CD4-positive, alpha-beta T cell (primary cell): ENCODE measurements at places on chromosomes 5 and 9.
A peak's percentile ranks its signal among the peaks of the same experiment; 100 is the strongest.

DNA sequence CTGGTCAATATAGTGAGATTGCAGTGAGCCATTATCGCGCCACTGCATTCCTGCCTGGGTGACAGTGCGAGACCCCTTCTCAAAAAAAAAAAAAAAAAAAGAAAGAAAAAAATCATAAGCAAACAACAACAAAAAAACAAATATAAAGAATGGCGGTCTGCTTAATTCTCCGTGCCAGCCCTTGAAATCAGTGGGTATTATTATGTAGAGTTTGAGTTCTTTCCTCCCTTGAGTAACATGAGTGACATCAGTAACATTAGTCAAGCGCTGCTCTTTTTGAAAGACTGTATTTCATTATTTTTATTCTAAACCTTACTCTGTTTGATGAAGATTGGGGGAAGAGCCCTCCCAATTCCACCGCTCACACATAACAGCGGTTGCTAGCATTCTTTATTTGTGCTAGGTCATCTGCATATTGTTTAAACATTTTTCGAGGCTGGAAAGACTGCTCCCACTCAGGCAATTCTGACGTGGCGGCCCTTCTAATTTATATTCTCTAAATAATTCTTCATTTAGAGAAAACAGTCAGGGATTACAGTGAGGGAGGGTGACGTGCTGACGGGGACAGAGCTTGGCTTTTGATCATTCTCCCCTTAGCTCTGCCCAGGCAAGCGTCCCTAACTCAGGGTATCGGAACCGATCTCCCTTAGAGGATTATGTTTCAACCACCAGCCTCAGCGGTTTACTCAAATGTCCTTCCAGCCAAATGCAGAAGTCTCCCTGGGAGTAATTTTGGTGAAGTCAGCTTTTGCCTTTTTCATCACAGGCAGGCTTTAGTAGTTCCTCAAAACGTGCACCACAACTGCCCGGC lies 860 bp upstream of the MARCHF6 start:
- no peak for DNase-seq

DNA sequence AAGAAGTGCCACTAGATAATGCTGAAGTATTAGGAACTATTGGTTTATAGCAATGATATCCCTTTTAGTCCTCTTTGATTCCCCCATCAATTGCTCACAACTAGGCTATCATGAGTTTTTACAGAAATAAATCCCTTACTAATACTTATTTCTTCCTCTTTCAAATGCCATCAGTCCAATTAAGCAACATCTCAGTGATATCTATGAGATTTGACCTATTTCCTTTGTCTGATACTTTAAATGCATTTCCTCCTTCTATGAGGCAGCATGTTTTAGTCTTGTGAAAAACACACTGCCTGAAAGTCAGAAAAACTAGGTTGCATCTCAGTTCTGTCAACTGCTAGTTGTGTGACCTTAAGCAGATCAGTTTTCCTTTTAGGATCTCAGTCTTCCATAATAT lies 101.6 kb downstream of the FBXW11 start:
- DNase-seq: no peak

DNA sequence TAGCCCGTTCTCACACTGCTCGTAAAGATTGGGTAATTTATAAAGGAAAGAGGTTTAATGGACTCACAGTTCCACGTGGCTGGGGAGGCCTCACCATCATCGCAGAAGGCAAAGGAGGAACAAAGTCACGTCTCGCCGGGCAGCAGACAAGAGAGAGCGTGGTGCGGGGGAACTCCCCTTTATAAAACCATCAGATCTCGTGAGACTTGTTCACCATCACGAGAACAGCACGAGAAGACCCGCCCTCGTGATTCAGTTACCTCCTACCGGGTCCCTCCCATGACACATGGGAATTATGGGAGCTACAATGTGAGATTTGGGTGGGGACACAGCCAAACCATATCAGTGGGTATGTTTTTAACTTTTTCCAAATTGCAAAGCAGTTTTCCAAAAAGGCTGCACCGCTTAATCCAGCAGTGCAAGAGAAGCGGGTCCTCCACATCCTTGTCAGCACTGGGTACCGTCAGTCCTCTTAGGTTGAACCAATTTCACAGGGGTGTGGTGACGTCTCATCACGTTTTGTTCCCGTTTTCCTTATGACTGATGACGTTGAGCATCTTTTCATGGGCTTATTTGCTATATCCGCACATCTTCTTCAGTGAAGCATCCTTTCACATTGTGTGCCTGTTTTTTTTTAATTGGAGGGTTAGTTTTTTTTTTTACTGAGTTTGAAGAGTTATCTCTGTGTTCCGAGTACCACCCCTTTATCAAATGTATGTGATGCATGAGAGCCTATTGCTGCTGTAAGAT lies 8.0 kb upstream of the FCN2 start:
- DNase-seq: no peak

DNA sequence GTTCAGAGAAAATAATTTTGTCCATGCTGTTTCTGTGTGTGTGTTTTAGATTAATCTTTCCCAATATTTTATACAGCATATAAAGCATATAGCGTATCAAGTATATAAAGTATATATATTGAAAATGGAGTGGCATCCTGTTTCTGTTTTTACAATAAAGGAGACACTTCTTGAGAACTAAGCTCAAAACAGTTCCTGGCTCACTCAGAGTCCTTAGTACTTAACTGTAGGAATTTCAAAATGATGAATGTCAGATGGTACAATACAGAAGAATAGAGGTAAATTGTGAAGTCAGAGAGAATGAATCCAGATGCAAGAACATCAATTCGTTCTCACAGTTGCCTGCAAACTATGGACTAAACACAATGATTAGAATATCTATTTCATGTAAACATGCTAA lies 68.7 kb upstream of the TAS2R1 start:
- DNase-seq: no peak

GRCh38 chr9:113650207-113651131 lies 186.9 kb downstream of the RGS3 start:
- no peak for DNase-seq

DNA sequence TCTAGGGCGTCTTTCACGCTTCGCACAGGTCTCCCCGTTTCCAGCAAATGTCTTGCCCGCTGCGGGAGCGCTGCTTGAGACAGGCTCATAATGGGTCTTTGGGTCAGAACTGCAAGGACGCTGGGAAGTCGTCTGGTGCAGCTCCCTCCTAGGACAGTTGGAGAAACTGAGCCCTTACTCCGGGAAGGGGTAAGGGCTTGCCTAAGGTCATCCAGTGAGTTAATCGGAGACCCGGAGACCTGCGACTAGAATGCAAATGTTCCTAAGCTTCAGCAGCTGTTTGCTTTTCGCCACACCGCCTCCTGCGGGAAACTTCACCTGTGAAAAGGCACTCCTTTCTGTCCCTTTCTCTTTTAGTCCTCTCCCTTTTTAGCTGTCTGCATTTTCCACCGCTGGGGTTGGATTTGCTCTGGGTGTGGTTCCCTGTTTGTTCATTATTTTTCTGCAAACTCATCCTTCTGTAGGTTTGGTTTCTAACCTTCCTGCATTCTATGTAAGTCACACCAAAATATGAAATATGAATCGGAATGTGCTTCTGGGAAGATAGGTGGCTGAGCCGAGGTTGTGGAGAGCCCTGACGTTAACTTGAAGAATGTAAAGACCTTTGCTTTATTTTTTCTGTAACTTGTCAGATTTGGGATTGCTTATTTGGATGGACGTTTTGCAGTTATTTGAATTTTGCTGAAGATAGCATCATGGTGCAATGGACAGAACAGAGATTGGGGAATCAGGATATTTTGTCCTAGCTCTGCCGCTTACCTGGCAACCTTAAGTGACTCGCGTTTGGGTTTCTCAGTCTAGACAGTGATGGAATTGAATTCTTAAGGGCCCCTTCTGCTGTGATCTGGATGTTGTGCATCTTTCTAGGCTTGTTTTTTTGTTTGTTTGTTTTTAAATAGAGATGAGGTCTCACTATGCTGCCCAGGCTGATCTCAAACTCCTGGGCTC lies 909 bp downstream of the SLC36A1 start:
- peak; percentile 13 for DNase-seq

DNA sequence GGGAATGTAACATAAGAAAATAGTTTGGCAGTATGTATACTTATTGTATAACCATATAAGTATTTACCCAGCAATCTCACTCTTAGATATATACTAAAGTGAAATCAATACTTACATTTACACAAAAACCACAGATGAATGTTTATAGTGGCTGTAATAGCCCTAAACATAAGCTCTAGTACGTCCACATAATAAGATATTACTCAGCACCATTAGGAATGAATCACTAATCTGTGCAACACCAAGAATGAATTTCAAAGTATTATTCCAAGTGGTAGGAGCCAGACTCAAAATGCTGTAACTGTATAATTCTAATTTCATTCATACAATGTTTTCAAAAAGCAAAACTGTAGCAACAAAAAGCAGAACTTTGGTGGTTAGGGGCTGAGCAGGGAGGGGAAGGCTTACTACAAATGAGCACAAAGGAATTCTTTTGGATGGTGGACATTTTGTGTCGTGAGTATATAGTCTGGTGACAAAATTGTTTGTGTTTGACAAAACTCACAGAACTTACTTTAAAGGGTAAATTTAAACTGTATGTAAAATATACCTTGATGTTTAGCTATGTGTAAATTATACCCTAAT lies 11.9 kb upstream of the C5orf46 start:
- DNase-seq: no peak

DNA sequence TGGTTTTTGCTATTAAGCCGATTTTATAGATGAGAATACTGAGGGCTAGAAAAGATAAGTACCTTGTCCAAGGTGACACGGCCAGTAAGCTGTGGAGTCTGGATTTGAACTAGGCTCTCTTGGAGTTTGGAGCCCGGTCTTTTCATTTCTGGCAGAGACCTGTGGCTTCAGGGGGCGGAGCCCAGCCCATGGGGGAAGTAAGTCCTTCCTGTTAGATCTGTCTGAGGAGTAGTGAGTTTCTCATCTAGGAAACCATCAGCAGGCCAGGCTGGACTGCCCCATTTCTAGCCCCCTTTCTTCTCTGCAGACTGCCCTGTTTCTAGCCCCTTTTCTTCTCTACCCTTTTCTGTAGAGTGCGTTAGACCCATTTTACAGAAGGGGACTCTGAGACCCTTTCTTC lies 521 bp upstream of the PTGS1 start:
- DNase-seq: no peak

DNA sequence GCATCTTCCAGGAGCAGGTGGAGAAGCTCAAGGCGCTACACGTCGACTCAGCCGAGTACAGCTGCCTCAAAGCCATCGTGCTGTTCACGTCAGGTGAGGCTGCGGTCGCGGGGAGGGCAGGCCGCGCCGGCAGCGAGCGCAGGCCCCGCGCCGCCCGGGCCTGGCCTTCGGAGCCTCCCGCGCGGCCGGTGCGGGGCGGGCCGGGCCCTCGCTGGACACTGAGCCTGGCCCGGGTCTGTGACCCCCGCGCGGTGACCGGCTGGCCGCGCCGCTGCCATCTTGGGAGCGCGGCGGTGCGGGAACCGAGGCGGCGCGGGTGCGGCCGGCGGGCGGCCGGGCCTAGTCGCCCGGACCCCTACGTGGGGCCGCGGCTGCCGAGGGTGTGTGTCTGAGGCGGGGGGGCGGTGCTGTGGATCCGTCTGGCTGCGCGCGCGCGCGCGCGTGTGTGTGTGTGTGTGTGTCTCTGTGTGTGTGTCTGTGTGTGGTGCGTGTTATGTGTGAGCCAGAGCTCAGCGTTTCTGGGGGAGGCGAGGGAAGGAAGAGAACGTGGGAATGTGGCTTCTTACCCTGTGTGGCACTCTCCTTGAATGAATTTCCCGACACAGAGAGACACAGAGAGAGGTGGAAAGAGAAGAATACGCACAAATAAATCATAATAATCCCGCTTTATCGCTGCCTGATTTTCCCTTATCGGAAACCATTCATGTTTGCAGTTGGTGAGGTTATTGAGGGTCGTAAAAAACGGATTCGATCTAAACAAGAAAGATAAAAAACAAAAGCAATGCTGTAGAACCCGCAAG lies 5.5 kb downstream of the NR2F1 start:
- DNase-seq: peak; percentile 30

DNA sequence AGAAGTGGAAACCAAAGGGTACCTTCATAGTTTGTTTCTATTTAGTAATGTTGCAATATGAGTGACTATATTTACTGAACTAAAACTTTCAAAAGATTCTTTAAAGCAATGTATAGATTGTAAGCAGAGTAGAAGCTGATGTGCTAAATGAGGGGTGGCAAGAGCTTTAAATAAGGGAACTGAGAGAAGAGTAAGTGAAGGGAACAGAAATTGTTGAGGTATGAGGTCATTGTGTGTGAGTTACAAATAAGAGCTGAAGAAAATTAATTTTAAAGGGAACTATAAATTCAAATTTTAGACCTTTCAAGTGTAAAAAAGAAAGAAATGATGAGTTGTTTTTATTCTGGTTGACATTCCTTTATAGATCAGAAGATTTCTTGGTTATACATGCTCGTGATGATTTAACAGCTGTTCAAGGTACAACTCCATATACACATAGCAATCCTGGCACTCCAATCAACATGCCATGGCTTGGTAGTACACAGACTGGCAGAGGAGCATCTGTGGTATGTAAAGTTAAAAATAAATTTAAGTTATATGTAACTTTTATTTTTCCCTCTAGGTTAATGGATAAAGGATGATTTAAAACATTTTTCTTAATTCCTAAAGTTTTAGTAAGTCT lies 135.1 kb upstream of the TNFAIP8 start:
- no peak for DNase-seq

DNA sequence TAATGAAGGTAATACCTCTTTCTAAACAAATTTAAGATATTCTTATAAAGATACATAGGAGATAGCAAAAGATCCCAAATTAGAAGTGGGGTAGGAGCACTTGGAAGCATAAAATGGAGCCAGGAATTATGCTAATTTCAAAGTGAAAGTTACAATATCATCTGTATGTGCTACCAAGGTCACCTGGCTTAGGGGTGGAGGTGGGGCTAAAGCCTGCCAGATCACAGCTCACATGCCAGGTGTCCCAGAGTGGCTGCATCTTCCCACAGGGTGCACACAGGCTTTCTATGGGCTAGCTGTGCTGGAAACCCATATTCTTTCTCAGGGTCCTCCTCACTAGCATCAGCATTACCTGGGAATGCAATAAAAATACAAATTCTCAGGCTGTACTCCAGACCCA lies 118.2 kb upstream of the TXNDC8 start:
- no peak for DNase-seq

- DNase-seq: no peak
These were observed 23.6 kb downstream of the PRRC2B start for GRCh38 chr9:131417264-131418142.

GRCh38 chr9:108536836-108537601 lies 318.8 kb downstream of the ACTL7B start:
- no peak for DNase-seq

DNA sequence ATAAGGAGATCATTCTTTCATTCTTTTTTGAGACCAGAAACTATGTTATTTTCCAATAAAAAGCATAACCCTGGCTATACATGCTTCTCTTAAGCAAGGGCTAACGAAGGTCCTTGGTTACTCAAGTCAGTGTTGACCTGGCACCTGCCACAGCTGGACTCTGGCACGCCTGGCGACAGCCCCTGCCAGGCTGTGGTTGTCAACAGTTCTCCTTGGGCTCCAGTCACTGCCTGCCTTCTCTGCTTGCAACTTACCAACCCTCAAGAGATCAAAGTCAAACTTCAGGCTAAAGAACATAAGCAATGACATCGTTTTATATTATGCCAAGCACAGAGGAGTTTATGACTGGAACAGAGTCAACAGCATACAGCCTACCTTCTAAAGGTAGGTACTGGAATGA lies 61.4 kb upstream of the TBC1D9B start:
- no peak for DNase-seq
